Airway epithelial cell (primary cell): ENCODE measurements at places on chromosomes 6 and 20. TPM values are rescaled to one million over a fixed set of nuclear protein-coding genes. Genes with fewer than 3 reads are reported as not detected.

RAET1L gene
- 23.0 and 27.2 TPM in 2 replicates for total RNA-seq

SNAI1 gene
- not detected in 2 replicates for total RNA-seq

EYS gene
- 0.28 and 0.37 TPM in 2 replicates for total RNA-seq

HSPA1L gene
- 0.14 and 0.21 TPM in 2 replicates for total RNA-seq

SLC26A8 gene
- not detected in 2 replicates for total RNA-seq

OLIG3 gene
- not detected in 2 replicates for total RNA-seq

CRISP3 gene
- 0.09 and 0.35 TPM in 2 replicates for total RNA-seq

DAAM2 gene
- total RNA-seq: under 0.01 and 1.9 TPM in 2 replicates
